T-helper 2 cell (primary cell): ENCODE measurements at places on chromosomes 2 and 18.

- DNase-seq, result no peak
Measured at GRCh38 chr2:238927746-238928519, 80.0 kb downstream of the TWIST2 start.

DNA sequence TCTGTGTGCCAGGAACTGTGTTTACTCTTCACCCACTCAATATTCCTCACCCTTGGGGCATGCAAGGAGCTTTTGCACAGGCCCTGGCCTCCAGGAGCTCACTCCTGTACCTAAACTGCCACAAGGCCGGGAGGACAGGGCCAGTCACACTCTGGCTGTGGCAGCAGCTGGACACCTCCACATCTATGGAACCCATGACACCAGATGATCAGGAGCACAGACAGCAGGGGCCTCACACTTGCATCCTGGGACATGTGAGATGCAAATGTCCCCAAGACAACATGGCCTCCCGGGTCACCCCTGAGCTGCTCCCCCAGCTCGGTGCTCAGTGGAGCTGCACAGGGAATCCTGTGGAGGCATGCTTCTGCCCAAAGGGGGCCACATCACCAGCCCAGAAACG is 61.8 kb upstream of the SLC66A3 start:
- DNase-seq, result no peak

- no peak for DNase-seq
Measured at GRCh38 chr2:3432067-3432466, 52.6 kb downstream of the TRAPPC12 start.

- no peak for DNase-seq
Measured at GRCh38 chr18:4636967-4637366, 181.9 kb upstream of the DLGAP1 start.

DNA sequence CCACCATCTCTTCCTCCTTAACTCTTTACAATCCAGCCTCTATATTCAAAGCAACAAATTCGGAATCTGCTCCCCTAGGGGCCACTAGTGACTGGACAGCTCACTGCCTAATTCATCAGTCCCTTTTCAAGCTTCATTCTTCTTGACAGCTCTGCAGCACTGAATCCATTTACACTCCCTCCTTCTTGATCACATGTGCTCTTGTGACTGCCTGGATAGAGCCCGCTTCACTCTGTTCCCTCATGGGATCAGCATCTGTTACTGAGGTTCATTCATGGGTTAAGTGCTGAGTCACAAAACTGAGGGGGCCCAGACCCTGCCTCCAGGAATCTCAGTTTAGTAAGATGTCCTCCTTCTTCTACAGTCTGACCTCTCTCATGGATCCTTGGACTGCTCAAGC is 81.5 kb downstream of the CYRIA start:
- no peak for DNase-seq

DNA sequence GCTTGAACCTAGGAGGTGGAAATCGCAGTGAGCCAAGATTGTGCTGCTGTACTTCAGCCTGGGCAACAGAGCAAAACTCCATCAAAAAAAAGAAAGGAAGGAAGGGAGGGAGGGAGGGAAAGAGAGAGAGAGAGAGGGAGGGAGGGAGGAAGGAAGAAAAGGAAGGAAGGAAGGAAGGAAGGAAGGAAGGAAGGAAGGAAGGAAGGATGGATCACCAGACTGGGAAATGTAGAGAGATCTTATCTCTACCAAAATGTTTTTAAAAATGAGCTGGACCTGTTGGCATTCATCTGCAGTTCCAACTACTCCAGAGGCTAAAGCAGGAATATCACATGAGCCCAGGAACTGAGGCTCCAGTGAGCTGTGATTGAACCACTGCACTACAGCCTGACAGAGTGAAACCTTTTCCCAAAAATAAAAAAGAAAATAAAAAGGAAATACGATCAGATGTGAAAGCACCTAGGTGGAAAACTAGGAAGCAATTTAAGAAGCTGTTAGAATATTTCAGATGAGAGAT is 239.4 kb downstream of the CDH7 start:
- no peak for DNase-seq
